RWPE1 (cell line): ENCODE measurements at places on chromosomes 4 and X.
A peak's percentile ranks its signal among the peaks of the same experiment; 100 is the strongest.

DNA sequence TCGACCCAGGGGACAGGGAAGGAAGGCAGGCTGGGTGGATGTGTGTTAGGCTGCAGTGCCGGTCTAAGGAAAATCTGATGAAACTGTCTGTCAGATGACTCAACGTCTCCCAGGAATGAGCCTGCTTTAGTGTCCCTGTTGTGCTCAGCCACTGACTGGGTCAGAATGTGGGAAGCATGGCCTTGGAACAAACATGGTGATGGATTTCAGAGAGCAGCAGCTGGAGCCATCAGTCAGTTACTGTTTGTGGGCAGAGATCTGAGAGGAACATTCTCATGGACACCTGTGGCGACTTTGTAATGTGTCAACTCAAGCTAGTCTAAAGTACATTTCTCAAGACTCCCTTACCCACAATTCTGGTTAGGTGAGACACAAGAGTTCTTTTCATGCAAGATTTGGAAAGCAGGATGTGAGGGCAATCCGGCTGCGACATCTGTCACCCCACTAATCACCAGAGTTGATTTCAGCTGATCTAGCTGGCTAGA is 63.2 kb downstream of the ANAPC10 start:
- peak; percentile 12 for DNase-seq

DNA sequence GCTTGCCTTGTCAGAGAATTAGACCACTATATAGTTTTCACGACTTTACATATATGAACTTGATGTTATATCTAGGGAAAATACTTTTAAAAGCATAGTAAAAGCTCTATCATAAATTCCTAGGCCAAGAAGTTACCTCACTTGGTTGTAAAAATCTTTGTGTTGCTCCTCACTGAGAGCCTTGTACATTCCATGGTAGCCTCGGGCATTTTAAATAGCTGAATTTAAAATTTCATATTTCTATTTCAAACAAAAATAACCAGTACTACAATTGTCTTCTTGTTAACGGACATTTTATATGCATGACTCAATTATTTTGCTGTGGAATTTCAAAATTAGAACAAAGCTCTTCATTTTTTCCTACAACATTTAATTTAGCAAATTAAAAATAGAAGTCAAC is 107.6 kb downstream of the MID1 start:
- no peak for DNase-seq

- no peak for DNase-seq
These were observed 114.9 kb downstream of the EFHC2 start for GRCh38 chrX:44228621-44229020.

GRCh38 chr4:155391932-155392331 is 15.2 kb upstream of the MAP9 start:
- no peak for DNase-seq

DNA sequence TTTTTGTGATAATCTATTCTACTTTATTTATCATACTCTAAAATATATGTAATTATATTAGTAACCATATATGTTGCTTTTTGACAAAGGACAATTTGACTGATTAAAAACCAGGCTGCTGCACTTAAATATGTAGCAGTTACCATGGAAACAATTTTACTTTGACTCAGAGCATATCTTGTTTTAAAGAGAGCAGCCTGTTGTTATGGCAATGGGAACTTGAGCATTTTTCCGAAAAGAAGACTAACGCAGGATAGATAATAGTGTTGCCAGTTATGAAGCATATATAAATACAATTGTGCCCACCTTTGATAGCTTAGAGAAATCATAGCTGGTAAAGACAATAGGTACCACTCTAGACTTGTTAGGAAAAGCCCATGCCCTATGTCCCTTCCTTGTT is 283.0 kb downstream of the GASK1B start:
- no peak for DNase-seq
